ENCODE measurements at places on chromosomes 16 and 17.

- DNase-seq: no peak
Observed at GRCh38 chr16:80500961-80501525, 39.8 kb upstream of the DYNLRB2 start.

DNA sequence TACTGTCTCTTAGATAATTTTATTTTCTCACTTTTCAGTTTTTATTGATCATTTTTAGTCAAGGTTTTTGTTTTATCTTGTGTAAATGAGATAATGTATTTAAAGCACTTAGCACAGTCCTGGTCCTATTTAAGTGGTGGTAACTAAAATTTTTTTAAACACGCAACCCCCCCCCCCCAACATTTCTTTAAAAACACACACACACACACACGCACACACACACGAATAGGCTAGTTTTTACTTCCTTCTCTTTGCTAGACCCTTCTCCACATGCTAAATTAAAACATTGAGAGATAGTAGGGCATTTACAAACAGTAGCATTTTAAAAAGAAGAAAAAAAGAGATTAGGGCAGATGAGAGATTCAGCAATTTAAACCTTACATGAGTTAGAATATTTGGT is 5.0 kb downstream of the NFATC3 start:
- no peak for DNase-seq

- DNase-seq: no peak
Observed at GRCh38 chr16:71930013-71930563, 34.8 kb downstream of the IST1 start.

DNA sequence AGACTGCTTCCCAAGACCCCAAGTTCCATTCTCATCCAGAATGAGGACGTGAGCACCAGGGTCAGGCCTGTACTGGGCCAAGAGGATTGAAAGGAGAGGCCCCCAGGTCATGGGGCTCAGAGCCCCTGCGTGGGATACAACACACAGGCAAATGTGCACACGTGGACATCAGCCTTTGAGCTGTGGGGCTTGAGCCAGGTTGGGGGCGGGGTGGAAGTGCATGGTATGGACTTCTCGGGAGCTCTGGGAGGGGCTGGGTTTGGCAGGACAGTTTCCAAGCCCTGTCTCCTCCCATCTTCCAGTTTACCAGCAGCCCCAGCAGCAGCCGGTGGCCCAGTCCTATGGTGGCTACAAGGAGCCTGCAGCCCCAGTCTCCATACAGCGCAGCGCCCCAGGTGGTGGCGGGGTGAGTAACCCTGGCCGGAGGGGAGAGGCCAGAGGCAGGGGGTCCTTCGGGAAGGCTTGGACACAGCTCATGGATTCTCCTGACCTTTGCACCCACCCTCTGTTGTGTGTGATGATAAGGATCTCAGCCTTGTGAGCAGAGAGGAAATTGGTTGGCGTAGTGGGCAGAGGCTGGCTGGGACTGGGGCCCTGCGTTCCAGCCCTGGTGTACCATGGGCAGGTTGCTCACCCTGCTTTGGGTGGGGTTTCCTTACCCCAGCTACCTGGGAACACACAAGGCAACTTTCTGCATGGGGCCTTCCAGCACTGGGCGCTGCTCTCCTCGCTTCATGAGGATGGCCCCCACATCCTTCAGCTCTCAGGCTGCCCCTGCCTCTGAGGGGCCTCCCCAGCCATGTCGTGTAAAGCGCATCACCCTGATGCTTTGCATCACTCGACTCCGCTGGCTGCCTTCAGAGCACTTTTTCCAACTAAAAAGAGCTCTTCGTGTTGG is 10.4 kb upstream of the LASP1NB start:
- DNase-seq: no peak

- no peak for DNase-seq
Observed at GRCh38 chr16:12449795-12450194, 353.9 kb downstream of the CPPED1 start.

GRCh38 chr17:70709596-70709995 is 540.3 kb downstream of the KCNJ2 start:
- no peak for DNase-seq

GRCh38 chr16:9177861-9178260 is 86.4 kb downstream of the HAPSTR1 start:
- no peak for DNase-seq

GRCh38 chr16:27906883-27907282 is 156.6 kb downstream of the GSG1L start:
- DNase-seq: no peak

DNA sequence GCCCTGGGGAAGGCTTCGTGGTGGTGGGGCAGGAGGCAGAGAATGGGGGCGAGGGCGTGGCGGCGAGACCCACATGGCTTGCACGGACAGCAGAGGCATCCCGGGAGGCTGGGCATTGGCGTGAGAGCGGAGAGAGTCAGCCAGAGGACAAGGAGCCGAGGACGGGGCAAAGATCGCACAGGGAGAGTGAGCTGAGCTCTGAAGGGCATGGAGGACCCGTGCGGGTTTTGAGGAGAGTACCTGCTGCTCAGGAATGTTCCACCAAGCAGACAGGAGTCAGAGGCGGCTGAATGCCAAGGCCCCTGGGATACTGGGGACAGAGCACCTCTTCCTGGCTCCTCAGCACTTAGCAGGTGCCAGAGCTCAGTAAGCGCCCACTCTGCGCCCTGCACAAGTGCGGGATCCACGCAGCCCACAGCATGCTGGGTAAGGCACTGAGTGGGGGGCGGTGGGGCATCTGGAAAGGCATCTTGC is 47.8 kb downstream of the ARHGAP27 start:
- no peak for DNase-seq

DNA sequence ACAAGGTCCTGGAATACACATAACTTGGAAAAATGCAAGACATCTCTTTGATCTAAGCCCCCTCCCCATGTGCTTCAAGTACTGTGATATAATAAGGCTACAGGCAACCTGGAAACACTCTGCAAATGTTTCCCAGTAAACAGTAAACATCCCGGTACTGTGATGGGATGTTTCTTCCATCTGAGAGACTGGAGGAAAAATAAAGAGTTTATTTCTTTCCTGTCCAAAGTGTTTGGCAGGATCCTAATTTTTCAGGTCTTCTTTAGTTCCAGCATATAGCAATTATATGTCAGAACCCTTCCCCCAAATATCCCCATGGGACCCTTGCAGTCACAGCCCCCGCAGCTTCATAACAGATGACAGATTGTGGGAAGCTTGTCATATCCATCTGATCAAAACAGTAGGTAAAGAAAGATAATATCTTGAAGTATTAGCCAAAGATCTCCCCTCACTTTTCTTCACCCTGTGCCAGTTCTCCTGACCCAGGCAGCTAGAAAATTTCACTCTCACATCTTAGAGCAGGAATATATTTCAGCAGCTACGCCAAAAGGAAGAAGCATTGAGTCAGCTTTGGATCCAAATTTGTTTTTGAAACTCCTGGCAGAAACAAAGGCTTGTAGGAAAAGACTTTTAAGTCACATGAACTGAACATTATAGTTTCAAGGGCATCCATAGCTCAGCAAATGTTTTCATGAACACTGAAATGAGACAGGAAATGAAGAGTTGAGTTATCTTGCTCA is 141.3 kb downstream of the HS3ST3A1 start:
- DNase-seq: no peak

GRCh38 chr16:83356266-83356665 is 451.5 kb upstream of the HSBP1 start:
- no peak for DNase-seq

DNA sequence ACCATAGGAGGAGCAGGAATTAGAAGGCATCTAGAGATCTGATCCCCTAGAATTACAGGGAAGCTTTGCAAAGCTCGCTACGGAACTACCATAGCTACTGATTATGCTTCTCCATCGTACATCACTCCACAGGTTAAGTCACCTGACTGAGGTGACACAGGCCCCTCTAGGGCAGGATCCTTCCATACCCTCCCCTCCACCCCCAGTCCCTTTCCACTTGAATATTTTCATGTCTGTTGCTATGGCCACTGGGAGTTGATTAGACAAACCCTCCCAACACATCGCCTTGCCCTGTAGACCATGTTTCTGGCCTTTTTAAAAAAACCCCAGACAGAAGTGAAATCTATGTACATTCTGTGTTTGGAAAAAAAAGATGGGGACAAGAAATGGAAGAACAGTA is 287.1 kb downstream of the SOX9 start:
- no peak for DNase-seq

- DNase-seq: no peak
Observed at GRCh38 chr16:11700264-11701029, 32.2 kb downstream of the SNN start.

DNA sequence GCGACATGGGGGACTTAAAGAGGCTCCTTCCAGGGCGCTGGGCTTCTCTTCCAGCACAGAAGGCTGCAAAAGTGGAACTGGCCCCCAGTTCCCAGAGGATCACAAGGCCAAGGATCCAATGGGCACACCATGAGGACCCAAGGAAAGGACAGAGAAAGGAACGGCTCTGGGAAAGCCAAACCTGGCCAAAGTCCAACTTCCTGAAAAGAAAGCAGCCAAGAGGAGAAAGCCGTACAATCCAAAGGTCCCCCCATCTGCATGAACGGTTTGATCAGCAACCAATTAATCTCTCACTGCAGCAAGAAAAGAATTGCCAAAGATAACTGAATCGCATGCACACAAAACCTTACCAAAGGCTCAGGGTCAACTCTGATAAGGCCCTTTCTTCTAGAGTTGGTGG is 19.8 kb upstream of the ICAM2 start:
- DNase-seq: no peak

- DNase-seq: no peak
Observed at GRCh38 chr16:15856182-15856581, 646 bp downstream of the MYH11 start.

DNA sequence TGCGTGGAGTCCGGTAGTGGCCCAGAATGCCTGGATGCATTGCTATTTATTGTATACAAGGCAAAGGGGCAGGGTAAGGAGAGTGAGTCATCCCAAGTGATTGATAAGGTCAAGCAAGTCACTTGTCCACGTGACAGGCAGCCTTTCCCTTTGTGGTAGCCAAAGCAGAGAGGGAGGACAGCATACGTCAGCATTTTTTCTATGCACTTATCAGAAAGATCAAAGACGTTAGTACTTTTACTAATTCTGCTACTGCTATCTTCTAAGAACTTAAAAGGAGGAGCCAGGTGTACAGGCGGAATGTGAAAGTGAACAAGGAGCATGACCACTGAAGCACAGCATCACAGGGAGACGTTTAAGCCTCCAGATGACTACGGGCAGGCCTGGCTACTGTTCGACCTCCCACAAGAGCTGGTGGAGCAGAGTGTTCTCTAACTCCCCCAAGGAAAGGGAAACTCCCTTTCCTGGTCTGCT is 47.9 kb upstream of the ARL4D start:
- no peak for DNase-seq

DNA sequence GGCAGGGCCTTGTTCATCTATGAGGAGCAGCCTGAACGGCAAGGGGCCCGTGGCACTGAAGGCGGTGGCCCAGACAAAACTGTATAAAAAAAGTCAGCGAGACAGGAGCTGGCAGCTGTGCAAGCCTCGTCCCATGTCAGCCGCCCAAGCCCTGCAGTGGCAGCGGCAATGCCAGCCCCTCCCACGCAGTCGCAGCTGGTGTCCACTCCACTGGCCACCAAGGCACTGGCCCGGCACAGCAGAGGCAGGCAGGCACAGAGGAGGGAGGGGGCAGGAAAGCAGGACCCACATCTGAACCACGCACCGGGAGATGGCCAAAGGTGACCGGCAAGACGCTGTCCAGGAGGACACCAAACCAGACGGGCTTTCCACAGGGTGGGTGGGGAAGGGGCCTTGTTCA is 15.9 kb upstream of the C16orf95 start:
- no peak for DNase-seq

GRCh38 chr17:75404223-75404730 is 1.2 kb downstream of the GRB2 start:
- DNase-seq: no peak

DNA sequence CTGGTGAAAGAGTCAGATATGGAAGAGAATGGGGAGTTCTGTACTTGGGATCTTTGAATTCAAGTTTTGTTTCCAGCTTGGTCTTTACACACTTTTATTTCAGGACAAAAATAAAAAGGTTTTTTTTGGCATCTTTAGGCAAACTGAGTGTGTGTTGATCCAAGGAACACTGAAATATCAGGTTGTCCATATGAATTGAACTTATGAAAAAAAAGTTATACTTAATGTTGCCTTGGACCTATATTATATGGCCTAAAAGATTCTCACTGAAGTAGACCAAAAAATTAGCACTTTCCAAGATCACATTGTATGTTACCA is 14.9 kb downstream of the KPNB1 start:
- no peak for DNase-seq

GRCh38 chr17:17531156-17531555 is 35.0 kb upstream of the RASD1 start:
- DNase-seq: no peak

- DNase-seq: no peak
Observed at GRCh38 chr17:42421507-42422338, 1.3 kb downstream of the CAVIN1 start.

DNA sequence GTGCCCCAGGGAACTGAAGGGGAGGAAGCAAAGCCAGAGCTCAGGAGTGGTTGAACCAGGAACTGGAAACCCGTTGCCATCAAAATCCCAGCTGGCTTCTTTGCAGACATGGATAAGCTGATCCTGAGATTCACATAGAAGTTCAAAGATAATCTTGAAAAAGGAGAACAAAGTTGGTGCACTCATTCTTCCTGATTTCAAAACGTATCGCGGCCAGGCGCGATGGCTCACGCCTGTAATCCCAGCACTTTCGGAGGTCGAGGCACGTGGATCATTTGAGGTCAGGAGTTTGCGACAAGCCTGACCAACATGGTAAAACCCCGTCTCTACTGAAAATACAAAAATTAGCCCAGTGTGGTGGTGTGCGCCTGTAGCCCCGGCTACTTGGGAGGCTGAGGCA is 7.1 kb downstream of the RAP1GAP2 start:
- no peak for DNase-seq

- DNase-seq: no peak
Observed at GRCh38 chr16:58797137-58797801, 63.2 kb upstream of the GOT2 start.

- DNase-seq: no peak
Observed at GRCh38 chr17:69012895-69013805, 47.6 kb downstream of the ABCA9 start.

DNA sequence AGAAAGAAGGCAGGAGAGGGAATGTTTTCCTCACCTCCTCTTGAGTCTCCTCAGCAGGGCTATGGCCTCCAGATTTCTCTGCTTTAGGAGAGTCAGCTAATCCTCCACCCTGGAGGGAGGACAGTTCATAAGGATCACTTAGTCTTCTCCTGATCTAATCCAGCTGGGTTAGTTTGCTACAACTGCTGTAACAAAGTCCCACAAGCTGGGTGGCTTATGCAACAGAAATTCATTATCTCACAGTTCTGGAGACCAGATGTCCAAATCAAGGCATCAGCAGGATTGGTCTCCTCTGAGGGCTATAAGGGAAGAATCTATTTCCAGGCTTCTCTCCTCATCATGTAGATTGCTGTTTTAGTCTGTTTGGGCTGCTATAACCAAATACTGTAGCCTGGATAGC is 40.6 kb upstream of the XYLT1 start:
- no peak for DNase-seq

Data from activated naive CD8-positive, alpha-beta T cell treated with anti-CD3 and anti-CD28 coated beads, Interleukin-2, amount 50 U/mL, for 16 hours (primary cell).